ENCODE measurements at places on chromosomes 16 and 17.
A peak's percentile ranks its signal among the peaks of the same experiment; 100 is the strongest.

DNA sequence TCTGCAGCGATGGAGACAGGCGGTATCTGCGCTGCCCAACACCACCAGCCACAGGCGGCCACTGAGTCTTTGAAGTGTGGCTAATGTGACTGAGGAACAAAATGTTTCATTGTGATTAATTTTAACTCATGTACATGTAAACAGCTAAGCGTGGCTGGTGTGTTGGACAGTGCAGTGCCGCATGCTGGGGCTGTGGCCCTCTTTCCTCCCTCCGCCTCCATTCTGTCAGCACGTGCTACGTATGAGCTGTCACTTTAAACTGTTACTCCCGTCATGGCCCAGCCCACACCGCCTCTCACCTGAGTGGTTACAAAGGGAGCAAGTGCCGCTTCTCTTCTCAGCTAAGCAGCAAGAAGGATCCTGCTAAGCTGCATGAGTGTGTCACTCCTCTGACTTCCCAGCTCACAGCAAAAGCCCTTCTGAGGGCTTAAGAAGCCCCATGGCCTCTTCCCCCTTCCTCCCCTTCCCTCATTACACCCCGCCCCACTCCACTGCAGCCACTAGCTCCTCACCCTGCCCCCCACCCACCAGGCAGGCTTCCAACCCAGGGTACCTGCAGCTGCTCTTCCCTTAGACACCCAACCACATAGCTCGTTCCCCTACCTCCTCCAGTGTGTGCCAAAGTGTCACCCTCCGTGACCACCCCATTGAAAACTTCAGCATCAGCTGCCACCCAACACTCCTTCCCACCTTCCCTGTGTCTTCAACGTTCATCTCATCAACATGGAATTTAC is 15.0 kb downstream of the HASPIN start:
- no peak for DNase-seq

- DNase-seq: no peak
Measured at GRCh38 chr16:49725651-49726050, 130.3 kb downstream of the ZNF423 start.

- DNase-seq: no peak
Measured at GRCh38 chr16:3868967-3869366, 11.5 kb downstream of the CREBBP start.

DNA sequence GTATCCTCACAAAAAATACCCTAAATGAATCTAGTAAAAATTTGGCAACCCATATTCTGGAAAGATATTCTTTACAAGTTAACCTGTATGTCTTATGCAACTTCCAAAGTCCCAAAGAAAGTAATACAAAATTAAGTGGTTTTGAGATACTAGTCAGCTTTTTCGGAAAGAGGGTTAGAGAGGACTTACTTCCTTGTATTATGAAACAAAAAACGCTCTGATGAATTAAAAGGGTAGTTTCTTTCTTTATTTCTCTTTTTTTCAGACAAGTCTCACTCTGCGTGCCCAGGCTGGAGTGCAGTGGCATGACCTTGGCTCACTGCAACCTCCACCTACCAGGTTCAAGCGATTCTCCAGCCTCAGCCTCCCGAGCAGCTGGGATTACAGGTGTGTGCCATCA is 51.6 kb downstream of the KANSL1 start:
- DNase-seq: no peak

GRCh38 chr16:49970797-49971431 is 54.1 kb upstream of the CNEP1R1 start:
- DNase-seq: no peak

- no peak for DNase-seq
Measured at GRCh38 chr17:70078549-70078948, 3.5 kb downstream of the KCNJ16 start.

- no peak for DNase-seq
Measured at GRCh38 chr17:81466564-81467472, 45.8 kb downstream of the ACTG1 start.

GRCh38 chr17:64092113-64092512 is 37.8 kb downstream of the ERN1 start:
- no peak for DNase-seq

- DNase-seq: no peak
Measured at GRCh38 chr17:49708515-49709183, 885 bp upstream of the SLC35B1 start.

- no peak for DNase-seq
Measured at GRCh38 chr17:53390575-53390974, 432.2 kb upstream of the KIF2B start.

DNA sequence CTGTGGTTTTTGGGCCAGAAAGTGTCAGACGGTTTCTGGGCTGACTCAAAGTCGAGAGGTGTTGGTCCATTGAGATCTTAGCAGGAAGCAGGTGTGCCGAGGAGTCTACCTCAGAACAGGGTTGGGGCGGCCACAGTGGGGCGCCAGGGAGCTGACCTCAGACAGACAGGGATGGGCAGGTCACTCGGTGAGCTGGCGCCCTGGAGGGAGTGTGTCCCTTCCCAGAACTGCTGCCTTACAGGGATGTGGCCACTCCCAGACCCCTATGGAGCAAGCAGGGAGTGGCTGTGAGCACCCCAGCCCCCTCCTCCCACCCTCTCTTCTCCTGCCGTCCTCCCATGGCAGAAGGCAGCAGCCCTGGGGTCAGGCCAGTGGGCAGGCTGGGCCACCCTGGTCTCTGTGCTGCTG is 14.0 kb upstream of the DPEP1 start:
- DNase-seq: no peak

DNA sequence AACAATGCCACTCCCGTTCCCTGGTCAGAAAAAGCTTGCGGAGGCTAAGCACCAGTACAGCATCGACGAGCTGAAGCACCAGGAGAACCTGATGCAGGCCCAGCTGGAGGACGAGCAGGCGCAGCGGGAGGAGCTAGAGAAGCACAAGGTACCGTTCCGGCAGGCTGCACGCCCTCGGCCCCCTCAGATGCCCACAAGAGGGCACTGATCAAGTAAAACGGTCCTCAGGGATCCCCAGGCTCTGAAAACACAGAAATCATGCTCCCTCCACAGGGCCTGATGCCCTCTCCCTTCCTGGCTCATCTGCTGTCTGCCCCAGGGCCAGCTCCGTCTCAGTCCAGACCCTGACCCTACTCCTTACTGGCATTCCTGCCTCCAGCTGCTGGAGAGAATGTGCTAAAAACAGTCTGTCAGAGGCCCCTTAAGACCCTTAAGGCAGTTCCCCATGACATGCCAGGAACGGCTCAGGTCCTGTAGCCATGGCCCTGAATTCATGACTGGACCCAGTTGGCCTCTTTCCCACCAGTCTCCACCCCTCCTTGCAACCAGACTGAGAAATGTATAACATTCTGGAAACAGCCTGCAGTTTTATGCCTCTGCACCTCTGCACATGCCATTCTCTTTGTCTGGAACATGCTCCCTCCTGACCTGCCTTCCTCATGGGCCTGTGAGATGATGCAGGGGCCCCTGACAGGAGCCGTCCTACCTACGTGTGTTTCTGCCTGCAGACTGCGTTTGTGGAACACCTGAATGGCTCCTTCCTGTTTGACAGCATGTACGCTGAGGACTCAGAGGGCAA is 21.8 kb downstream of the DRC3 start:
- no peak for DNase-seq

GRCh38 chr17:74608511-74608910 is 15.0 kb downstream of the CD300E start:
- no peak for DNase-seq

- DNase-seq: no peak
Measured at GRCh38 chr17:32006957-32007462, at the start of gene LRRC37B. Gene LRRC37B (plus strand): TSS chr17:32007383. CDS start chr17:32021393, 14,010 bp downstream.

GRCh38 chr17:72492941-72493340 is 372.1 kb downstream of the SOX9 start:
- DNase-seq: no peak

GRCh38 chr17:17467720-17468119 is 9.1 kb upstream of the MED9 start:
- DNase-seq: no peak

DNA sequence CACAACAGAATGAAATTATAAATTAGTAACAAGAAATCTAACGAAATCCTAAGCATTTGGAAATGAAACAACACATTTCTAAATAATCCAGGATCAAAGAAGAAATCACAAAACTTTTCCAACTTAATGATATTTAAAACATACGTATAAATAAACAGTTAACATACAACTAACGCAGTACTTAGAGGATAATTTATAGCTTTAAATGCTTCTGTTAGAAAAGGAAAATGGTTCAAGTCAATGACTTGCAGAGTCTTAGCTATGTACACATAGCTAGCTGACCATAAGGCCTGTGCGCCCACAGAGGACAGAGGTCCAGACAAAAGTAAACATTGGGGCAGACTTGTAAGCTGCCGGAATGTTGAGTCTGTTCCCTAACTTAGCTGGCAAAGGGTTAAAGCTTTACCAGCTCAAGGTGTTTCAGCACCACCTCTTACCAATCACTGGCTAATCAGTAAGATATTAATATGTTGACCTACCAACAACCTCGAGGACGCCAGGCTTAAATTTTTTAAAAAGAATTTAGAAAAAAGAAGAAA is 84.6 kb downstream of the PARN start:
- peak; percentile 39 for DNase-seq

GRCh38 chr17:676060-676700 is 38.5 kb downstream of the VPS53 start:
- DNase-seq: no peak

DNA sequence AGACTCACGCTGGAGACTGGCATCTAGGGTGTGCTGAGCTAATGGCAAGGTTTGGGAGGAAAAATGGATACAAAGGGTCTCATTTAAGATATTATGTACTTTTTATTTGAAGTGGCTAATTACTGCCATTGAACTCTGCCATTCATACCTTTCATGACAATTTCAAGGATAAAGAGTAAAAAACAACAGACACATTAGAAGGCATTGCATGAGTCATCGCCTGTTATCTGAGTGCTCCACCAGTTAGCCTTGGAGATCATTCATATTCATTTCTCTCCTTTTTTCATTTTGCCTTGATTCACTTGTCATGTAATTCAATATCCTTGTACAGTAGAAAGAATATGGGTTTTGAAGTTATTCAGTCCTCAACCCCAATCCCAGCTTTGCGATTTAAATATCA is 109.5 kb downstream of the CDH8 start:
- no peak for DNase-seq

- DNase-seq: no peak
Measured at GRCh38 chr16:5062051-5062450, 3.7 kb downstream of the C16orf89 start.

GRCh38 chr17:34527136-34527907 is 52.1 kb upstream of the TMEM132E start:
- DNase-seq: no peak

GRCh38 chr16:68257251-68257905 is 6.9 kb upstream of the SLC7A6 start:
- no peak for DNase-seq

GRCh38 chr17:8359769-8360168 is 16.7 kb downstream of the KRABD2 start:
- peak; percentile 76 for DNase-seq

GRCh38 chr16:74565378-74565777 is 41.5 kb downstream of the GLG1 start:
- no peak for DNase-seq

DNA sequence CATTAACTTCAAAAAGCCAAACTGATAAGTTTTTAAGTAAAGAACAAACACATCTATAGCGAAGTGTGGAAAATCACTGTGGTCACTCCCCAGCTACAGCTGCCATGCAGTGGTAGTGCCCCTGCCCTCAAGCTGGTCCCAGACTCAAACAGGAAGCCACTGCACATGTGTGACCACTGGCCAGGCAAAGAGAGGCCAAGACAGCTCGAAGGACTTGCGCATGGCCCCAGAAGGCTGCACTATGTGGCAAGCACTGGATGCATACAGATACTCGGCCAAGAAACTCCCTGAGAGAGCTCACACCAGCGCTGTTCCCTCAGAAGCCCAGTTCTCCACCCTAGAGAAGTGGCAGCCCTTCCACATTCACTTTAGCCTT is 82.4 kb downstream of the ANKRD11 start:
- DNase-seq: no peak

DNA sequence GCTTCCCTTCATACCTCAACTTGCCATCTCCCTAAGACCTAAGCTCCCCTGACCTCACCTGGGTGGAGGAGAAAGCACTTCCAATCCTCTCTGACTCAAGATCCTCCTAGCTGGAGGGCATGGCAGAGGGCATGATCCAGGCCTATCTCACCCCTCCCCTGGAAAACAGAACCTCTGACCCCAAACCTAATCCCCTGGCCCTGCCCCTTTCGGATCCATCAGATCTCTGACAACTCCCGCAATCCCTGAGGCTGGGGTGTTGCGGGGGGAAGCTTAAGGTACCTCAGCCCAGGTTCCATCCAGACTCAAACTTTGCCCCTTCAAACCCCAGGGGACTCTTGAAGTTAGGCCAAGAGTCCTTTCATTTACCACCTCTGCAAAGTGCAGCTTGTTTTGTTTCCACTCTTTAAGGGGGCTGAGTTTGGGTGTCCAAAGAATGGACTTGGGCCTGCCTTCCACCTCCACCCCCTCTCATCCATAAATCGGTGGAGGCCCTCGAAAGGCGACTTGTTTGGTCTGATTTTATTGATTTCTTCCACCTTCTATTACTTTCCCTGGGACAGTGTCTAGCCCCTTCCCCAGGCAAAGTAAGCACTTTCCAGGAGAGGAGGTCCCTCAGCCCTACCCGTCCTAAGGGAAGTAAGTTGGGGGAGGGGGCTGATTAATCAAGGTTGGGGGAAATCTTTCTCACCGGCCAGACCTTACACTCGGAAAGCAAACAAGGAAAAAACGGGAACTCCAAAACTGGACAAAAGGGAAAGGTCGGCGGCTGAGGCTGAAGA is 2.6 kb downstream of the EPOP start:
- DNase-seq: no peak

- no peak for DNase-seq
Measured at GRCh38 chr17:2395258-2396181, 5.3 kb downstream of the MNT start.

GRCh38 chr16:17598968-17599367 is 128.2 kb upstream of the XYLT1 start:
- DNase-seq: no peak

DNA sequence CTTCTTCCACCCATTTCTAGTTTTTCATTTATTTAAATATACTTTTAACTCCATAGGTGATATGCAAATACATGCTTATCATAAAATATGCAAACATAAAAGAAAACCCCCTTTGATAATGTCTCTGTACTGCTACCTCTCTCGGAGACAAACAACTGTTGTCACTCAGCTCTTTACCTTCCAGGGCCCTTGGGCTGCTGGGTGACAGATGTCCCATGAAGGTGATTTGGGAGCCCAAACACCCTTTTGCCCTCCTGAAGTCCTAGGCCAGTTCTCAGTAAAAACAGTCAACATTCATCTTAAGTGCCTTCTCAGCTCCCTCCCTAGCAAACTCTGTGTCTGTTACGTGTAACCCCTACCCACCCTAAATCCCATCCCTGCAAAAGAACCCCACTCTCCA is 37.5 kb downstream of the CHD9 start:
- no peak for DNase-seq

- no peak for DNase-seq
Measured at GRCh38 chr16:6281274-6281673, 1051.4 kb upstream of the RBFOX1 start.

DNA sequence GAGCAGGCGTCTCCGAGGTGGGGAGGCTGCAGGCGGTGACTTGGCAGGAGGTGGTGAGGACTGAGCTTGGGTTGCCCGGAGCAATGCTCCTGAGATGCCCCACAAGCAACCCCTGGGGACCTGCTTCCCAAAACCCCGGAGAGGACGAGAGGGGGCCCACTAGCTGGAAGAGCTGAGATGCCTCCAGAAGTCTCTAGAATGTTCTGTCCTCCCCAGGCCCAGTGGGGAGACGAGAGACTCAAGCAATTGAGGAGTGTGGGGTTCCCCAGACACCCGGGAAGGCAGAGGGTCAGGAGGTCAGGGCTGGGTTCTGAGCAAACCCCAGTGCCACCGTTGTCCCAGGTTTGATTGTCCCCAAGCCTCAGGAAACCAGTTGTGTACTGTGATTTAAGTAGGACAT is 21.2 kb upstream of the ATP2C2 start:
- DNase-seq: no peak

GRCh38 chr16:54296543-54296942 is 10.0 kb upstream of the IRX3 start:
- DNase-seq: no peak
